ENCODE measurements at places on chromosomes 5 and 9.

- DNase-seq, result no peak
Measured at GRCh38 chr9:80437825-80438224, 866.1 kb downstream of the TLE4 start.

- DNase-seq, result no peak
Measured at GRCh38 chr5:38323645-38324295, 65.4 kb downstream of the EGFLAM start.

GRCh38 chr9:87567571-87567970 is 69.9 kb downstream of the DAPK1 start:
- DNase-seq, result no peak

DNA sequence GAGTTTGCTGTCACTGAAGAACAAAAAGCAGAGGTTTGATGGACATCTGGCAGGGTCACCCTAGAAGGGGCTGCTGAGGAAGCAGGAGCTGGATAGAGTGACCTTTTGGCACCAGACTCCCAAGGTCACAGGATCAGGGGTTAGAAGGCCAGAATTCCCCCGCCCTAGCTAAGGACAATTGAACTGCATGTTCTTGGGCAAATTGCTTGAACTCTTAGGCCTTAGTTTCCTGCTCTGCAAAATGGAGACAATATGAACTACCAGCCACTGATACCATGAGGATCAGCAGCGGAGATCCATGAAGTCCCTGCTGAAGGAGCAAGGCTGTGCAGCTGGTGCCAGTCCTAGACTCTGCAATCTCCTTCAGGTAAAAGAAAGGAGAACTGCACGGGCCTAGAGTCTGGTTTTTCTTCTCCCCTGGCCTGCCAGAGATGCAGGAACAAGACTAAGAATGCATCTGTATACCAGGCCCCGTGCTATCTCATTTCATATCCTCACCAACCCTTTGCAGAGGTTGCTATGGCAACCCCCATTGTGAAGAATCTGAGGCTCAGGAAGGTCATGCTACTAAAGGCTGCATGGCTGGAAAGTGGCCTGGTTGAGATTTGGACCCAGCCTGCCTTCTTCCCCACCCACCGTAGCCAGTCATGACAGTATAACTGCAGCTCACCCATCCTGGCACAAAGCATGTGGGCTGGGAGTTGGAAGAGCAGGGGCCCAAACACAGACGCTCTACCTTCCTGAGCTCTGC is 33.7 kb downstream of the CAMK2A start:
- no peak for DNase-seq

GRCh38 chr5:20445326-20445860 is 457.4 kb upstream of the CDH18 start:
- no peak for DNase-seq

DNA sequence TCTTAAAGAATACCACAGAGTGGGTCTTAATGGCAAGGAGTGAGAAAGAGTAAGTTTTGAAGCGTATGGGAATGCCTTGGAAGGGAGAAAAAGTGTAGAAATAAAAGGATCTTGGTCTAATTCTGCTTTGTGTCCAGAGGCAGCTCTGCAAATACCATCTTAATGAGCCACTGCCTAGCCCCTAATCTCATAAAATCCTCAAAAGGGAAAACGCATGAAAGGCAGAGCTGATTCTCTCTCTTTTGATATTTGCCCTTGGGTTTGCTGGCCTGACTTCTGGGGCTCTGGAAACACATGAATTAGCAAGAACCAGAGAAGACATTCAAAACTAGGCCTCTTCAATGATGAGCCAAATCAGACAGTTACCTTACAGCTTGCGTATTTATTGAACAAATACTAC is 28.1 kb downstream of the NREP start:
- no peak for DNase-seq

- DNase-seq, result no peak
Measured at GRCh38 chr5:44952376-44952775, 143.6 kb downstream of the MRPS30 start.

DNA sequence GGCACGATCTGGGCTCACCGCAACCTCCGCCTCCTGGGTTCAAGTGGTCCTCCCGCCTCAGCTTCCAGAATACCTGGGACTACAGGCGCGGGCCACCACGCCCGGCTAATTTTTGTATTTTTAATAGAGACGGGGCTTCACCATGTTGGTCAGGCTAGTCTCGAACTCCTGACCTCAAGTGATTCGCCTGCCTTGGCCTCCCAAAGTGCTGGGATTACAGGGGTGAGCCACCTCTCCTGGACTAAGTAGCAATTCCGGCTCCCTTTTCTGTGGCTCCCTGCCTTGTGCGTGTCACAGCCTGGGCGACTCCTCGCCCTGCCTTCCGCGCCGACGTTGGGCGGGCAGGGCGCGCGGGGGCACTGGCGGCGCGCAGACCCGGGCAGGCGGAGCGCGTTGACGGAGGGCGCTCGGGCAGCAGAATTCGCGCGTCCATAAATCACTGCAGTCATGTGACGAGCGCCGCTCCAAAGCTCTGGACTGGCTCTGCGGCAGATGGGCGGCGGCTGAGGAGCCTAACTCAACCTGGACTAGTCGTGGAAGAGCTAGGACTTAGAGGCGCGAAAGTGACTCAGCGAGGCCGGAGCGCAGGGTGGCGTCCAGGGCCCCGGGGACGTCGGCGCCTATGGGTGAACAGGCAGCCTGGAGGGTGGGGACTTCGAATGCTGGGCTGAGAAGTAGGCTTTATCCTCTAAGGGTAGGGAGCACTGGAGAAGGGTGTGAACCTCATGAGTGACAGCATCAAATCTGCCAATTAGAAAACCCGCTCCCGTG is 1.4 kb upstream of the CIZ1 start:
- no peak for DNase-seq

GRCh38 chr9:97786341-97786740 is 66.7 kb upstream of the FOXE1 start:
- no peak for DNase-seq

GRCh38 chr5:153641183-153641688 is 150.8 kb downstream of the GRIA1 start:
- no peak for DNase-seq

DNA sequence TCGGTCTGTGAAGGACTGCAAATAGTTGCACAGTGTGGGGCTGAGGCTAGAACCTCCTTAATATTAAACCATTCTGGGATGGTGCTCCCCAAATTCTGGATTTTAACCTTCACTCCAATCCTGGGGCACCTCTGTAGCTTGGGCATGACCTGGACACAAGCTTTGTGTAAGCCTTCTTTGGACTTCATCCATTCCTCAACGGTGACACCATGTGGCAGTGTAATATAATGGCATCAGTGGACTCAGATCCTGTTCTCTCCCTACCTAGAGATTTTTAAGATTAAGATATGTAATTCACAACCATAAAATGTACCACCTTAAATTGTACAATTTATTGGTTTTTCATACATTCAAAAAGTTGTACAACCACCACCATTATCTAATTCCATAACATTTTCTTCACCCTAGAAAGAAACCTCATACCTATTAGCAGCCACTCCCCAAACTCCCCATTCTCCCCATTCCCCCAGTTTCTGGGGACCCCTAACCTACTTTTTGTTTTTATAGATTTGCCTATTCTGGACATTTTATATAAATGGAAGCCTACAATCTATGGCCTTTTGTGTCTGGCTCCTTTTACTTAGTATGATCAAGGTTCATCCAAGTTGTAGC is 4.8 kb upstream of the PLGRKT start:
- DNase-seq, result peak; percentile 47

GRCh38 chr5:62331921-62332320 is 25.9 kb downstream of the KIF2A start:
- DNase-seq, result no peak

- DNase-seq, result no peak
Measured at GRCh38 chr9:92468206-92468605, 14.1 kb downstream of the ASPN start.

DNA sequence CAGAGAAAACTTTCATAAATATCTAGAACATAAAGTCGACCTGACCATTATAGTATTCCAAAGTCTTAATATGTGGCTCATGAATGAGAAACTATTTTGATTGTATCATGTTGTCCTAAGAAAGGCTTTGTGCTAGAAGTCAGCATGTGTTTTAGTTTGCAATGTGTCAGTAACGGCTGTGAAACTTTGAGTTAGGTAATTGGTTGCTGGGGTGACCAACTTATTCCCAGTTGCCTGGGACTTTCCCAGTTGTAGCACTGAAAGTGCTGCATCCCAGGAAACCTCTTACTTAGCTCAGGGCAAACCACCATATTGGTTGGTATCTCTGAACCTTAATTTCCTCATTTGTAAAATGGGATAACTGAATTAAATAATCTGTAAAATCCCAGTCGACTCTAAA is 114.6 kb upstream of the SLC12A2 start:
- no peak for DNase-seq
